Foreskin keratinocyte (primary cell): ENCODE measurements at places on chromosomes 4 and X. TPM values are rescaled to one million over a fixed set of nuclear protein-coding genes. Genes with fewer than 3 reads are reported as not detected.

The MFAP3L gene
- 4.8 and 6.9 TPM in 2 replicates for total RNA-seq

The GABRE gene
- 8.3 and 9.8 TPM in 2 replicates for total RNA-seq

The TCEAL2 gene
- total RNA-seq: not detected in 2 replicates

The TAF7L gene
- total RNA-seq: 0.03 TPM in 1 of 2 replicates, not detected in the other

The RGN gene
- 0.07 TPM in 1 of 2 replicates, not detected in the other for total RNA-seq

The ZBTB49 gene
- 2.4 and 3.6 TPM in 2 replicates for total RNA-seq

The BEX5 gene
- total RNA-seq: 0.42 and 0.92 TPM in 2 replicates

The NHSL2 gene
- total RNA-seq: 0.37 and 0.42 TPM in 2 replicates

The SPANXN1 gene
- not detected in 2 replicates for total RNA-seq

DNA sequence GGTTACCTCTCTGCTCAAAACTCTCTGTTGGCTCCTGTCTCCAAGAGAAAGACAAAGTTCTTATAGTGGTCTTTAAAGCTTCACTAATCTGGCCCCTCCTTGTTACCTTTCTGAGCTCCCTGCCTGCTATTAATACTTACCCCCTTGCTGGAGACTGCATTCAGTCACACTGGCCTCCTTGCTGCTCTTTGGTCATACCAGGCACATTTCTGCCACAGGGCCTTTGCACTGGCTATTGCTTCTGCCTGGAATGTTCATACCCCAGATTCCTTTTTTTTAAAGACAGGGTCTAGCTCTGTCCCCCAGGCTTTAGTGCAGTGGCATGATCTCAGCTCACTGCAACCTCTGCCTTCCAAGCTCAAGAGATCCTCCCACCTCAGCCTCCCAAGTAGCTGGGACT lies 15.9 kb upstream of the RAB9A start:
- no peak for DNase-seq

- DNase-seq: no peak
These were observed 72.5 kb downstream of the EVC start for GRCh38 chr4:5783486-5783885.

DNA sequence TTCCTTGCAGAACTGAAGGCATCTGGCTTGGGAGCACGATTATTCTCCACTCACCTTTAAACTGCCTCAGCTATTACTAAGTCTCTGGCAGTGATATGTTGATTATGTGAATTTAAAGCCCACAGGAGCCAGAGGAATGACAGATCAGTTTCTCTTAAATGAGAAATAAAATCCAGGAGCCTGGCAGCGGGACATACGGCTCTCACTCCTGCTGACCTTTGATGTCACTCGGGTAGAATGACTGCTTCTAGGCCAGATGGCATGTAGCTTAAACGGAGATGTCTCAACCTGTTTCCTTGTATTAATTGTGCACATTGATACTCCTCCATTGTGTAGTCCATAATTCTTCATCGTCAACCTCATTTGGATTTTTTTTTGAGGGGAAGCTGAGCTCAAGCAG lies 4.0 kb upstream of the CBLL2 start:
- DNase-seq: no peak

DNA sequence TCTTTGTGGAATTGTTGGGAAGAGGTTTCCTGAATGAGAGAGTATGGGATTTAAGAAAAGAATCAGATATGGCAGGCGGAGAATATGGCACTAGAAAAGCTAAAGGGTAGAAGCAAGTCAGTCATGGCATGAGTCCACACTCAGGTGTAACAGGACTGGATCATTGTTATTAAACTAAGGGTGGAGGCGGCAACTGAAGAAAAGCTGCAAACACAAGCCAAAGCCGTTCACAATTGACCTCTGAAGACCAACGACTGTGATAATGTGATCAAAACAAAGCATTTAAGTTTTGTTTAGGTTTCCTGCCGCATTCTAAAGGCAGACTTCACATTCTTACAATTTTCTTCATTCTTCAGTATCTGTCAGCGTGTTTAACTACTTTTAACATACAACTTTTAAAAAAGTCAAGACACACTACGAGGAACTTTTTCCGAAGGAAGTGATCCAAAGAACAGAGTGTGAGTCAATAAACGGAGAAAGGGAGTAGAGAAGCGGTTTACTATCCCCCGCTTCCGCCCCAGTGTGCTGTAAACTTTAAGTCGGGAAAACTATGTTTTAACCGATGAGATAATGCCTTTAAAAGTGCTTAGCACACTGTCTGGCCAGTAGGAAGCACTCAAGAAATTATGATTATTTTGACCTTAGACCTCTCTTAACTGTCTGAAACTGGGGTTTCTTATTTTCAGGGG lies 909 bp upstream of the SLAIN2 start:
- peak; percentile 78 for DNase-seq

DNA sequence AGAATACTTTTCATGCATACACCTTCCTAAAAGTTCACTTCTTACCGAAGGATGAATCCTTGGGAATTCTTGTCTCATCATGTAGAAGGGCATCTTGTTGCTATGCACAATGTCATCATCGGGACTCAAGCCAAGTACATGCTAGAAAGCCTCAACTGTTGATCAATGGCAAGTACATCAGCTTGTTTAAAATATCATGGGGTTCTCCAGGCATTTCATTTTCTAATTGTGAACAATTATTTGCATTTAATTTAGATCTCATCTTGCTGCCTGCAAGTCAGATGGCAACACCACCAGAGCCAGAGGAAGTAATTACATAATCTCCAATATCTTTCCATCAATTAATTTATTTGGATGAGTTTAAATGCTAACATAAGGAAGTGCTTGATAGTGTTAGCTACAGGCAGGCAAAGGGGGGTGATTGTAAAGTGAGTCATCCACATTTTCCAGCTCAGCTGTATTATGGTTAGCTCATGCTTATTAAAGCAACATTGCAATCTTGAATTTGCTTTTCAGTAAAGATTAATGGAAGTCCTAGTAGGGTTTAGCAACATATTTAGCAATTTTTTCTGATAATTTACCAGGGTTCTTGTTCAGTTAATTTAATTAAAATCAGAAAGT lies 356.5 kb downstream of the CBLL2 start:
- DNase-seq: peak; percentile 82

DNA sequence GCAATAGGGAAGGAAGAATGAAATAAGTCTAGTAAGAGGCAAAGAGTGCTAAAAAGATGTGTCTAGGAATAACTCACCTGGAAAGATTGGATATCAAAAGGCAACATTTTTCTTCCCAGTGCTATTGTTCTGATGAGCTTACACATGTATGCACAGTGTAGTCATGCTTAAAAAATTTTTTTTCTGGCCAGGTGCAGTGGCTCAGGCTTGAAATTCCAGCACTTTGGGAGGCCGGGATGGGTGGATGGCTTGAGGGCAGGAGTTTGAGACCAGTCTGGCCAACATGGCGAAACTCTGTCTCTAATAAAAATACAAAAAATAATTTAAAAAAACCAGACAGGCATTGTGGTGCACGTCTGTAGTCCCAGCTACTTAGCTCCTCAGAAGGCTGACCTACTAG lies 795.8 kb upstream of the IGFBP7 start:
- peak; percentile 76 for DNase-seq

DNA sequence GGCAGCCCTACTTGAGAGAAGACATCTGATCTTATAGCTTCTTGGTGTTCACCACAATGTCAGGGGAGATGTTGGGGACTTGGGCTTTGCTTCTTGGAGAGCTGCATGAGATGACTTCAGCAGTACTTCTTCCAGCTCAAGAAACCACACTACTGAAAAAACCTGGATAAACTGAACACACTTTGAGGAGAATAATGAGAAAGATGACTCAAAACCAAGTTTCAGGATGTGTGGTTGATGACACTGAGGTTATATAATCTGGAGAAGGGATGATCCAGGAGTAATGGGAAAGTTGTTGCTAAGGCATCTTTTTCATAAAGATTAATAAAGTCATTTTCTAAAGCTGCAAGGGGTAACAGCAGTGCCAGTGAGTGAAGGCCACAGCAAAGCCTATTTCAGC lies 58.4 kb upstream of the PNPLA4 start:
- peak; percentile 34 for DNase-seq

DNA sequence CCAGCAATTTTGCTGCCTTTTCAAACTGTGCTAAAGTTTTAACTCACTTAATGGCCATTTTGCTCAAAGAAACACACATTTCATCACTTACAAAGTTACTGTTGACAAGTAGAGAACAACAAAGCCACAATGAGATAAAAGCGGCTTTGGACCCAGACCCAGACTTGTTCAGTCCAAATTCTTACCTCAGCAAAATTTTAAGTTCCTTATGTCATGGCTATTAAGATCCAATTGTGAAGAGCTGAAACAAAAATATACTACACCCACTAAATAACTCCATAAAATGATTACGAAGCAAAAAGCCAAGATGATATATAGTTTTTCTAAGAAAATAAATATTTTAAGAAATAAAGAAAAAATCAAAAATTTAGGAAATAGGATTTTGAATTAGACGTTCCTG lies 137.0 kb upstream of the INPP4B start:
- no peak for DNase-seq

DNA sequence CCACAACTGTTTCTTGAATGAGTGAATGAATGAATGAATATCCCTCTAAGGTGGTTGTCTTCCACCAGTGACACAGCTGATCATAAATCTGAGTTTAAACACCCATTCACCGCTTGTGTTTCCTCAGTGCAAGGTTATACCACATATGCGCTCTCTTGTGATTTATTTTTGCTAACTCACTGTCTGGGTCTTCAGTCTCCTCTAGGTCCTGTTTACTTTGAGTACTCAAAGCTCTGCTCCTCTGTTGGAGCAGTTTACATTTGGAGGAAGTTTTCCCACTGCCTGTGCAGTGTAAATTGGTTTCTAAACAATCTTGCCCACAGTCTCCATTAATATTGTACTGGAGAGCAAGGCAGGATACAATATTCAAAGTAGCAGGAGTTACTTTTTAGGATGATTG lies 212.6 kb upstream of the JADE1 start:
- no peak for DNase-seq

DNA sequence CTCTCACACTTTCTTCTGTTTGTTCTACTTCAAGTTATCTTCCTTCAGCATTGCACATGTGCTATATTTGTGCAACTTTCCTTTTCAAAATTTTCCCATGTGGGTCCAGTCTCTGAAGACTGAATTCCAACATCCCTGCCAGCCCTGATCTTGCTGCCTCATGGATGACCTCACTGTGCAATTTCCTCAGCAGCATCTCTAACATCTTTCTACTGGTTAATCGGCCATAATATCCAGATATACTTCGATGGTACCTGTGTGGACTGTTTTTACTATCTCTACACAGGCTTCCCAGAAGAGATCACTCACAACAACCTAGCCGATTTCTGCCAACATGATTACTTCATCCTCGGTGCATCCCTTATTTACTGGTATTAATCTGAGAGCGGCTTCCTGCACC lies 41.5 kb downstream of the GPM6A start:
- no peak for DNase-seq

- DNase-seq: no peak
These were observed 15.3 kb downstream of the NOP14 start for GRCh38 chr4:2947926-2948325.

DNA sequence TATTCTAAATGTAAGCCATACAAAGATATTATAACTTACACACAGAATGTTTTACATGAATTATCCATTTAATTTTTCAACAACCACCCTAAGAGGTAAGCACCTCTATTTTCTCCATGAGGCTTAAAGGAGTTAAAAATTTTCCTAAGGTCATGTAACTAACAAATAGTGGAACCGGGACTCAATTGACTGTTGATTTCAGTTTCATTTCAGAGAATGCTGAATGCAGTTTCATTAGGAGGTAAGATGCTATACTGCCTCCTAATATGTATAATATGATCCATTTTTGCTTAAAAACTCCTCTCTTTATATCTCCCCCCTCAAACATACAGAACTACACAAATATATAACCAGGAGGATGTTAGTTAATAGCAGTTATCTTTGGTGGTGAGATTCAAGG lies 29.1 kb downstream of the PHKA1 start:
- no peak for DNase-seq

DNA sequence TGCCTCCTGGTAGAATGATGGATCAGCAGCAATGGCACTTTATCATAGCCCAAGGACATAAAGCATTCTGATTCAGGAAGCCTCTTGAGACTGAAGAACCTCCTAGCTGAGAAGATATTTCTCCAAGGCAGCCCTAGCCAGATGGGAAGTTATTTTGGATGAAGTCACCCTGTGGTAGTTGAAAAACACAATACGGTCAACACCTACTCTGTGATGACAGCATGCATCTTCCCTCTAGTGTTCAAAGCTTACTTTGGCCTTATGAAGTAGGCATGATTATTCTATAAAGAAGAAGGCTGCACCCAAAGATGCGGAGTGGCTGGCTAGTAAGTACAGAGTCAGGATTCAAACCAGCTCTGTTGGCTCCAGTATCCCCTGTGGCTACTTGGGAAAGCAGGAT lies 47.9 kb downstream of the TLR10 start:
- DNase-seq: no peak

DNA sequence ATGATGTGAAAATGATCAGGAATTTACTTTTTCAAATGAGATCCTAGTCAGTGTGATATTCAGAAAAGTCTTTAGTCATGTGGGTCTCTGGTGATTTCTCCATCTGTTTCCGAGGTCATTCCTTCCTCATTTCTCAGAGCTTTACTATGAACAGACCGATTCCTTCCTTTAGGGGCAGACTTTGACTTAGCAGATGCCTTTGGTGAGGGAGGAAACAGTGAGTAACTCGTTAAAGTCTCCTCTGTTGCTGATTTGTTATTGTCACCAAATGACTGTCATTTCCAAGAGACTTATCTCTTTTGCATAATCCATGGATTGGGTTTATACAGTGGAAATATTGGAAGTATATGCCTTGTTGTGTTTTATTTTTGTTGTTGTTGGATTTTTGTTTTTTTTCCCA lies 76.2 kb upstream of the CD99 start:
- no peak for DNase-seq

GRCh38 chr4:163622379-163623035 lies 128.0 kb downstream of the TMA16 start:
- DNase-seq: no peak

- DNase-seq: no peak
These were observed 220.0 kb downstream of the SPCS3 start for GRCh38 chr4:176539785-176540175.

GRCh38 chr4:37890801-37891259 lies at the start of gene TBC1D1:
Gene TBC1D1, plus strand, starts transcription at chr4:37891084. Its CDS starts 11,012 bp downstream, at chr4:37902096.
- no peak for DNase-seq

- DNase-seq: no peak
These were observed 34.9 kb upstream of the CRMP1 start for GRCh38 chr4:5927747-5928146.

DNA sequence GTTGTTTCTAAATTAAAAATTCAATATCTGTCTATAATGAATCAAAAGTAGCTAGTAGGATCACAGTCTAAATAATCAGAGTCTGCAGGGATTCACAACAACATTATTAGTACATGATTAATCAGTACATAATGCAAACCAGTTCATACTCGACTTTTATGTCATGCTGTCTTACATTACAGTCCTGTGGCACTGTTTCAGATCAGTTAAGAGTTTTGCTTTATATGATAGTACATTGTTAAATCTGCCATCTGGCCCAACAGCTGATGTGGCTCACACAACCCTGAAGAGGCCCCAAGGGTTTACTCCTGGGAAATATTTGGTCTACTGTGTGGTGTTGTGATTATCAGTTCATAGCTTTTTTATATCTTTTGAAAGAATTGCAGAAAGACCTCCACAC lies 247.1 kb upstream of the ETNPPL start:
- DNase-seq: peak; percentile 66

GRCh38 chr4:47553329-47554125 lies 68.5 kb downstream of the ATP10D start:
- DNase-seq: peak; percentile 49
